ENCODE measurements at places on chromosomes 6 and 20.

- DNase-seq, result no peak
Observed at GRCh38 chr6:15434263-15434662, 188.4 kb downstream of the JARID2 start.

- DNase-seq, result no peak
Observed at GRCh38 chr20:1945660-1946059, 48.2 kb downstream of the PDYN start.

- DNase-seq, result no peak
Observed at GRCh38 chr20:9626357-9626756, 112.0 kb downstream of the LAMP5 start.

DNA sequence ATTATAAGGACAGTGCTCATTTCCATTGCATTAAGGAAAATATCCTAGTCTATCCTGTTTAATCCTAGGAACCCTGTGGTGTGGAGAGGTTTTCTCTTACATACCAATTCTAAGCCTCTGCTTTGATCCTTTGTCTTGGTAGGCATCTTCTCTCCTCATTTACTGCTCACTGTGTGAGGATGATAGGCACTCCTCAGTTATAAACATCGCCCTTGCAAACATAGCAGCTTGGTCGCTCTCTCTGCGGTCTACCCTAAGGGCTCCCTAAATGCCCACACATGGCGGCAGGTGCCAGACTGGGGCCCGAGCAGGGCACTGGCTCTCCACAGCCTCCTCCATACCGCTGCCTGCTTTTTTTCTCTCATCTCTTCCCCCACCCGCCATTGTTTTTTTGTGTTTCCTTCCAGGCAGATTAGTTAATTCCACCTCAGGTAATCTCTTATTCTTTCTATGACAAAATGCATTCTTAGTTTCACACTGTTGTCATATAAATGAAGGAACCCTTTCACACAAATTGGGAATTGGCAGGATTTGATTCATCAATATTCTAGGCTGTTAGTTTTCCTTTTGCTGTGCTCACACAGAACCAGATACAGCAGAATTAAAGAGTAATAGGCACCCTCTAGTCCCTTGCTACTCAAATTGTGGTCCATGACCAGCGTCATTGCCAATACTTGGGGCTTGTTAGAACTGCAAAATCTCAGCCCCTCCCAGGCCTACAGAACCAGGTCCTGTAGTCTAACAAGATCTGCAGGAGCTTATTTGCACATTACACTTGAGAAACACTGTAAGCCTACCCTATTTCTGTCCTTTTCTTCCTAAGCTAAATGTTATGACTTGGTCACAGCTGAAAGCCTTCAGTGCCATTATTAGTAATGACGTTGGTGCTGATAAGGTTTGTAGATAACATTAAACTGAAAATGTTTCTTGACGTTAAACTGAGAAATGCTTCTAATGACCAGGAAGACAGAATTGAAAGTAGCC is 36.3 kb downstream of the CARMIL1 start:
- DNase-seq, result no peak

DNA sequence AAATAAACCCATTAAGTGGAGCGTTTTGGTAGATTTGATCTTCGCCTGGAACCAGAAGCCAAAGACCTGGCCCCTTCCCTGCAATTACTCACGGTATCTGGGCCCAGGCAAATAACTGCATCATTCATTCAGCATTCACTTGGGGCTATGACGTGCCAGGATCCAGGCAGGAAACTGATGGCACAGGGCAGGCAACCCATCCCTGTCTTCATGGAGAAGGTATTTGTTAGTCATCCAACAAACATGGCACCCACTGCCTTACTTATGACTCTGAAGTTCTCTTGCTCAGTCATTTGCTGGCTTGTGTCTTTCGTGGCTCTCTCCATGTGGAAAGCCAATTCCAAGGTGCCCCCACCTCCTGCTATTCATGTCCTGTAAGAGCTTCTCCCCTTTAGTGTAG is 232.4 kb downstream of the BMP7 start:
- DNase-seq, result no peak

DNA sequence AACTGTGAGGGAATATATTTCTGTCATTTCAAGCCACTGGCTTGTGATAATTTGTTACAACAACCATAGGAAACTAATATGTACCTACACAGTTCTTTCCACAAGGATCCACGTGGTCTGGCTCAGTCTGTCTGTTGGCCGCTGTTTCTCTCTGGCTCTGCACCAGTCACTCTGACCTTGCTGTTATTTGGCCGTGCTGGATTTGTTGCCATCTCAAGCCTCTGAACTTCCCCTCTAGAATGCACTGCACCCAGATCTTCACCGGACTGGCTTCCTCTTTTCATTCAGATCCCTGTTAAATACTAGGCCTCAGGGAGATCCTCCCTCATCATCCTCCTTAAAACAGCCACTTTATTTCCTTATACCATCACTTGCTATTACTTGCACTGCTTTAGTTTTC is 446.8 kb downstream of the TFAP2B start:
- no peak for DNase-seq

- no peak for DNase-seq
Observed at GRCh38 chr6:11730641-11731040, 48.0 kb downstream of the ADTRP start.

DNA sequence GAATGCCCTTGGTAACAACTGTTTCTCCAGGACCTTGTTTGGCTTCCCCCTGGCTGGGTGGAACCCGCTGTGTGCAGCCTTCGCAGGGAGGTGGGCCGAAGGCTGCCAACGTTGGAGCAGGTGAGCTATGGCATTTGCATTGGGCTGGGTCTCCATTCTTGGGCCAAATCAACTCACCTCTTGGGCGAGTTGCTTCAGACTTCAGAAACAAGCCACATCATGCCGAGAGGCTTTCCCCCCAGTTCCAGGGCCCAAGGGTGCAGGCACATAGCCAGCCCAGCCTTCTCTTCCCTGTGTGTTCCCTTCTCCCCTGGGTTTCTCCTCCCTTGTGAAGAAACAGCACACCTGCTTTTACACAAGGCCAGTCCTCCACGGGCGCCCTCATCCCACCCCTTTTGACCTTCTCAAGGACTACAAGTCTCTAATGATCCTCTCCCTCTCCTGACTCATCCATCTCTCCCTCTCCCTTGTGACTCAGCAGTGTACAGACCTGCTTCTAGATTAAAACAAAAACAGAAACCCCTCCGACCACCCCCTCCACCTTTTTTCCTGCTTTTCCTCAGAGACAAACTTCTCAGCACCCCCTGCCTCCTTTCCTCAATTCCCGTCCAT is 41.6 kb downstream of the FAM209B start:
- DNase-seq, result no peak

DNA sequence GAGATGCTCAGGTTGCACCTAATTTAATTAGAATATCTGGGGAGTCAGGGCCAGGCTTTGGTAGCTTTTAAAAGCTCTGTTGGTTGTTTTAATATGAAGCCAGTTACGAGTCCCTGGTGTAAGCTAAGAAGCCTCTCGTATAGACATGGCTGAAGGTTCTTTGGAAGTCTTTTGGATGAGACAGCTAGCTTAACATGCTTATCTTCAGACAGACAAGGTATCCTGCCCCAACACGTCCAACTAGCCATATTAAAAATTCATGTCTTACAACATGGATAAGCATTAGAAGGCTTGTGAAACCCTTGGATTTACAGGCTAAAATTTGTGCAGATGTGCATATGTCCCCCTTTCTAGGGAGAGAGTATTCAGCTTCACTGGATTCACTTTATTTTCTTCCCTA is 105.7 kb upstream of the KCNK16 start:
- DNase-seq, result no peak
